ENCODE measurements at places on chromosomes 1 and 21.

GRCh38 chr1:116911779-116912469 lies 2.2 kb downstream of the PTGFRN start:
- no peak for DNase-seq

DNA sequence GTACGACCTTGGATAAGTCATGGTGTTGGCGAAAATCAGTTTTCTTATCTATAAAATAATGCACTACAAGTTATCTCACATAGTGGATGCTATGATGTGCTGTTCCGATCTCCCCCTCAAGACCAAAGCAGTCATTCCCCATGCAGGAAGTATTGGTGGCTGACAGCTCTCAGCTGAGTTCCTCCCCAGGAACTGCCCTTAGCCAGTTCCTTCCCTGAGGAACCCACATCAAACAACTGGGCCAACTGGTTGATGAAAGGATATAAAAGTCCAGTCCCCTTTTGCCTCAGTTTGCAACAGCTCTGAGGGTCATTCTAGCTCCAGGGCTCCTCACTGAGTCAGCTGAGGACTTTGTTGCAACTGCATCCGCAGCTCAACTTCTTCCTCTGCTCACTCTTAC lies 16.1 kb upstream of the SLAMF1 start:
- no peak for DNase-seq

DNA sequence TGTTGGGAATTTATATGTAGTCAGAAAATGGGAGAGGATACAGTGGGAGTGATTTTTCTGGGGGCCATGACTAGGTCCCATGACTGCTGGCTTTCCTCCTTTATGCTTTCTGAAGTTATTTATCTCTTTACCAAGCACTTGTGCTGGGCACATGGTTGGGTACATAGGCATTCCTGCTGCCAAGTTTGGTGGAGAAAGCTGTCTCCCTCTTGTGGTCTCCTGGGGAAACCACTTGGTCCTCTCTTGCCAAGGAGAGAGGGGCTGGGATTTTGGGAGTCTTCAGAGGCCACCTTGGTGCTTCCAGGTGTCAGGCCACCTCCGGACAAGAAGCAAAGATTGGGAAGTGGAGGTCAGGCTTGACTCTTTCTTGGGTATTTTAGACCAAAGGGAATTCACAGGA lies 120.2 kb upstream of the KCNE2 start:
- no peak for DNase-seq

- DNase-seq: no peak
Measured at GRCh38 chr1:106027871-106028270, 1028.6 kb upstream of the PRMT6 start.

DNA sequence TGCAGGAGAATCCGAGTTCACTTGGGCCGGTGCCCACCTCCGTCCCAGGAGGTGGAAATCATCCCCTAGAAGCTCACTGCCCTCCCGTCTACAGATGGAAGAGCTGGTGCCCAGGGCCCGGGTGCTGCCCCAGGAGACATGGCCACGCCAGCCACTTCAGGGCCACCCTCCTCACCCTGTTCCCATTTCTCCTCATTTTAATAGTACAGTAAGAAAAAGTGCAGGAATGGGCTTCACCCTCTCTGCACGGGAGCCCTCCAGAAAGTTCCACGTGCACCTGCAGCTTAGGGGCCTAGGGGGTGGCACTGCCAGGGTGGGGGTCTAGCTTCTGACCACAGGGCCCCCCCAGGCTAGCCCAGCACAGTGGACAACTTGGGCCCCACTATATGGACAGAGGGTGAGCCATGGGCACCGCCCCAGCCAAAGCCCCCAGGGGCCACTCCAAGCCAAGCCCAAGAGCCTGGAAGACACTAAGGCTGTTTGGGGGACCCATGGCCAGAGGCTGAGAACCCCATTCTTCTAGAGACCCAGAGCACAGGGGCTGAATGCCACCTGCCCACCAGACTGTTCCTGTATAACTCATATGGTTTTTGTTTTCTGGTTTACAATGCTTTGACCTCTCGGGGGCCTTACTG lies 3.4 kb upstream of the FTCD start:
- DNase-seq: no peak
